Upper lobe of left lung (tissue), 6 donors: ENCODE measurements at places on chromosomes 4 and X. TPM values are rescaled to one million over a fixed set of nuclear protein-coding genes. Genes with fewer than 3 reads are reported as not detected.

DNA sequence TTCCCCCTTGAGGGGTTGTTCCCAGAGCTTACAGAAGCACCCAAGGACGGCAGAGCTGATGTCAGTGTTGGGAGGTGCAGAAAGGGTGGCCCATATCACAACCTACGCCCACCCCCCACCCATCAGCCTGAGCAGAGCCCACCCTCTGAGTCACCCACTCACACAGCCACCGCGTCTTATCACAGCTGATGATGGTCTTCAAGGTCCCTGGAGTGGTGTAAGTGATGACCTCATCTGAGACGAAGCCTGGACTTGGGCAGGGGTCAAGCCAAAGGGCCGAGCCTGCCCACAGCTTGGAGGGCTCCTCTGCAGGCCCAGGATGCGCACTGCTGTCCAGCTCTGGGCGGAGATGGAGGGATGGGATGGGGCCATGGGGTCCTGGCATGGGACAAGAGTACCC lies 3.0 kb upstream of the HTRA3 start:
- no peak for DNase-seq

Gene FAM184B
- 0.78 TPM for total RNA-seq

- DNase-seq = no peak
Measured at GRCh38 chr4:53007024-53007423, 144.9 kb downstream of the RASL11B start.

Gene IL1RAPL1
- total RNA-seq = 0.09 TPM

Gene TCEAL7
- not detected for total RNA-seq

DNA sequence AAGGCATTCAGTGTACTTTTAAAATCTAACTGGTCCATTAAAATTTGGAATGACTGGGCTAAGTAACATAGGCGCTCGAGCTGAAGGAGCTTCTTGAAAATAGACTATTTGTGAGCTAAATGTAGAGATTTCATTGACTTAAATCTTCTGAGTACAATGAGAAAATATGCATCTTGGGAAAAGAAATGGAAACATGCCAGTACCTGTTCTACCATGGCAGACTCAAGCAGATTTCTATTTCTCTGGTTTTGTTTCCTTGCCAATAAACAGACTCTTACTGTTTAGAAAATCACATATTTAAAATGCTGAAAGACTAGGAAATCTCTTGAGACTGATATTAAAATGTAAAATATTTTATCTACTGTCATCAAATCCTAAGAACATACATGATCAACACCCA lies 678.1 kb downstream of the FAT4 start:
- no peak for DNase-seq

- DNase-seq = no peak
Measured at GRCh38 chr4:121227341-121227792, 63.2 kb upstream of the TNIP3 start.

DNA sequence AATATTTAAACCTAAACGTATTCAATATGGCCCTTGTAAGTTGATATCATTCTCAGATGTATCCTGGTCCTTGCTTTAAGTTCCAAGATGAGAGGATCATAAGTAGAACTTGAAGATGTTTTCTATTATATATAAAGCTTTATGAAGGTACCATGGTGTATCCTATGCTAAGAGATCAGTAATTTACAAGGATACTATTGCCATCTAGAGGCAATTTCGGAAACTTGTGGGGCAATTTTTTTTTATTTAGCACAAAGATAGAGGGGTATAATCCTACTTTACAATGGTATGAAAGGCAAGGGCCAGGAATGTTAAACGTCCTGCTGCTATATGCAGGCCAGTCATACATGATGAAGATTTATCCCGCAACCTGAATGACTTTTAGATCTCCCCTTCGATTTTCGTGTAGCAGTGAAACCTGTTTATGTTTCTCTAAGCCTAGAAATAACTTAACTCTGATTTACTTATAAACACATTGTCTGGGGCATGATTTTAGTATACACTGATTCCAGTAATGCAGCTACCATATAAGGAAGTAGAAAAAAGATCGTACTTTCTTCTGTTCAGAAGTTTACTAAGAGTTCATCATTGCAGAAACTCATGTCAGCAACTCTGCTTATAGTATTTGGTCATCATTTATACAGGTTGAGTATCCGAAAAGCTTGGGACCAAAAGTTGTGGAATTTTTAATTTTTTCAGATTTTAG lies 2.6 kb downstream of the SLC25A31 start:
- DNase-seq = no peak

- DNase-seq = no peak
Measured at GRCh38 chr4:122827879-122828601, 1.4 kb downstream of the FGF2 start.

Gene BEND2
- not detected for total RNA-seq

Gene SLC10A4
- 0.89 TPM for total RNA-seq

Gene TMSB4X
- total RNA-seq = 3,493 TPM

DNA sequence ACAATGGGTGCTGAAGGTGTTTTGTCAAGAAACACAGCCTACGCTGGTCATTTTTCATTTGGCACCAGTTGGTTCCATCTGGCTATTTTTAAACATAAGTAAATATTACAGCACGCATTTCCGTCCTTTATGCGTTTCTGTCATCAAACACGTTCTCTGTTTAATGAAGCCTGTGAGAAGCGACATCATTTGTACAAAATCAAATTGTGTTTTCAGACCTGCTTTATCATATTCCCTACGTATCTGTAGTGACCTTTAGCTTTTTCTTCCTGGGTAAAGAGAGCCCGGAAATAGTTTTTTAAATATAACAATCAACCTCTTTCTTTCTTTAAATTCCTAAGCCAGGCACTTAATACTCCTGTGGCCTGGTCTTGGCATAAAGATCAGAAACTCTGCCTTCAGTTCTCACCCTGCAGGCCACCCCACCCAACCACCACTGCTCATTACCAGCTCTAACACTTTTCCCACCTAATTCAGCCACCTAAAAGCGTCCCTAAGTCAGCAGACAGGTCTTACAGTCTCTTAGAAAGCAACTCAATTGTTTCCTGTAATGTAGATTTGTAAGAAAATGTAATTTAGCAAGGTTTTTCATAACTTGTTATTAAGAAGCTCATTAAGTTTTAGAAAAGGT lies 30.4 kb downstream of the ACSL1 start:
- DNase-seq = no peak

DNA sequence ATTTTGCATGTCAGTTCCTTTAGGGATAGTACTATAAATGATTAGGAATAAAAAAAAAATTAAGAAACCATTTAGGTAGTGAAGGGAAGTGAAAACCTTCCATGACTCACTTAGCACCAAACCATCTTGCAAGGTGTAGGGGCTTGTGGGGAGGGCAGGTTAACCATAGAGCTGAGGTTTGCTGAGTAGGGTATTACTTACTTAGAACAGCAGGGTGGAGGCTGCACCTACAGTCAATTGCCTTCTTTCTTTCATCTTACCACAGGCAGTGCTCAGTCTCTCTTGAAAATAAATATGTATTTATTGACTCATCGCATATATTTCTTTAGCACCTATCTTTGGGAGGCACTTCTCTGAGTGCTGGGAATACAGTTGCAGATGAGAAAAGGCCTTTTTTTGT lies 104.9 kb upstream of the GIMD1 start:
- DNase-seq = no peak

Gene TLL1
- 7.1 TPM for total RNA-seq

GRCh38 chrX:79366556-79366872 lies 620 bp downstream of the ITM2A start:
- no peak for DNase-seq

DNA sequence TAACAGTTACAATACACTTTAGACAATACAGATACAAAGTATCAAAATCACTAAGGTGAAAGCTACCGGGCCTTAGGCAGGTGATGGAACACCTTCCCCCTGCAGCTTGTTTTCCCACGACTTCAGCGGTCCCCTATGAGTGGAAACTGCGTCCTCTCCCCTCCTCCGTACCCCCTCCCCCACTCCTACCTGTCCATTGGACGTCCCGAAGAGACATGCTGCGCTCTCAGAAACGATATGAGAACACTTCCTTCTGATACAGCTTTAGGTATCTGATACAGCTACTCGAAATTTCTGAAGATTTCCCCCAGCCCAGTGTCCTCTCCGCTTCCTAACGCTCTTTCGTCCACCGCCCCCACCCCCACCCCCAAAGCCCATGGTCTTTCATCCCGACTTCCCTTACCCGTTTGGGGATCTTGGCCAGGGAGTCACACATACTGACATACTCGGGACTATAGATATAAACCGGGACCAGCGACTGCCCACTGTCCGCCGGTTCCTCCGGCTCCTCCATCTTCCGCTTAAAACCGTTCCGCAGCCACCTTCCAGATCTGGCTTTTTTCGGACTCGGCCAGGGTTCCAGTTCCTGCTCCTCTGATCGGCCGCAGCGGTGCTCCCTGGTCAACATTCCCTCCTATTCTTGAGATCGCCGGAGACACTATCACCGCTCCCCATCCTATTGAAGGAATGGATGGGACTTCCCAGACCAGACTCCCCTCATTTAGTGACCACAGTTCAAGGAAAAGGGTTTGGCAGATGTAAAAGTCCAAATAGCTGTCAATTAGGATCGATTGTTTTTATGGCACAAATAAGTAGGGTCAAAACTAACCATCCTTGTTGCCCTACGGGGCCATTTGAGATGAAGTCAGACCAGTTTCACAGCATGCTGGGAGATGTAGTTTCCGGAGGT lies at the start of gene HDAC8:
Gene HDAC8, minus strand, starts transcription at position 596 of the 910 bp plus-strand sequence. Its CDS starts 82 bp downstream, at position 514.
- DNase-seq = peak; percentile 58

Gene ITM2A
- total RNA-seq = 56.9 TPM

Gene PLXNB3
- total RNA-seq = 21.0 TPM

DNA sequence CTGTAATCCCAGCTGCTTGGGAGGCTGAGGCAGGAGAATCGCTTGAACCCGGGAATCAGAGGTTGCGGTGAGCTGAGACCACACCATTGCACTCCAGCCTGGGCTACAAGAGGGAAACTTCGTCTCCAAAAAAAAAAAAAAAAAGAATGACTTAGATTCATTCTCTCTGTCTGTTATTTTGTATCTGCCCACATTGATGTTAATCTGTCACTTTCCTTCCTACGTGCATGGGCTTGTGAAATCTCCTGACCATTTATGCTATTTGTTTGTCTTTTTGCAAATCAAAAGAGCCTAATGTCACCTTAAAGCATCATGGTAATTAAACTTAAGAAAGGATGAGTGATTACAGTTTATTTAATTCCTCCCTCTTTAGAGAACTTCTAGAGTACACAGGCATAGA lies 27.4 kb downstream of the GAB1 start:
- no peak for DNase-seq

- DNase-seq = no peak
Measured at GRCh38 chr4:16745009-16745635, 153.3 kb downstream of the LDB2 start.

Gene GAB1
- total RNA-seq = 54.3 TPM

GRCh38 chr4:26238778-26239679 lies 81.8 kb upstream of the RBPJ start:
- DNase-seq = no peak

GRCh38 chr4:11769434-11769833 lies 340.7 kb upstream of the HS3ST1 start:
- DNase-seq = no peak

Gene HPGDS
- 11.4 TPM for total RNA-seq

Gene JCHAIN
- 134 TPM for total RNA-seq

- DNase-seq = no peak
Measured at GRCh38 chr4:184437565-184438265, 36.6 kb downstream of the IRF2 start.

DNA sequence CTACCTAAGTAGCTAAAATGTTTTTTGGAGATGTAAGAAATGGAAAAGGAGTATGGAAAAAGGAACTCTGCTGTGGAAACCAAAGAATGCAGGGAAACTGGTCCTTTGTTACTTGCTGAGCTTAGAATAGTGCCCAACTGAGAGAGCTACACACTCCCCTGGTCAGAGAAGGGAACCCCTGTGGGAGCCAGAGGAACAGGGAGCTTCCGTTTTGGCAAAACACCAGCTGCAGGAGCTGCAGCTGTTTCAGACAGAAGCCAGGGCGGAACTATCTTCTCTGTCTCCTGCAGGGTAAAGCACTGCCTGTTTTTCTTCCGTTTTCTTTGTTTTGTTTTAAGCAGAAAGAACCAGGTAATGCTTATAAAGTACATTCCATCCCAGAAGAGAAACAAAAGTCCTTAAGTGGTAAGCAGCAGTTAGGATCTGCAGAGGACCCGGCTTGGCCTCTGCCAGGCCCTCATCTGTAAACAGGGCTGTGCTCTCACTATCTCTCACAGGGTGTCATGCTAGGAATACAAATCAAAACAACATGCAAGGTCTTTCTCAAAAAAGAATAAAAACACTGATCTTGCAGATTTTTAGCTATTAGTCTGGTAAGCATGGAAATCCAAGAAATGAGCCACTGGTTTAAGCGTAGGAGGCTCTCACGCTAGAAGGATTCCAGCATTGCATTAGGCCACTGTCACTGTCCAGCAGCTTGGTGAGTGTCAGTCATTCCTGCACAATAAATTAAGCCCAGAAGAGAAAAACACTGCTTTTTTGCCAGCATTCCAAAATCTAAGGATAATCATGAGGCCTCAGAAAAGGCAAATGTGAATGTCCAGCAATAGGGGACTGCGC lies 76.1 kb downstream of the CHST7 start:
- no peak for DNase-seq

- no peak for DNase-seq
Measured at GRCh38 chr4:73615613-73616012, 4.6 kb downstream of the RASSF6 start.

Gene RBMXL3
- not detected for total RNA-seq

- no peak for DNase-seq
Measured at GRCh38 chr4:19580095-19580494, 671.6 kb upstream of the SLIT2 start.

DNA sequence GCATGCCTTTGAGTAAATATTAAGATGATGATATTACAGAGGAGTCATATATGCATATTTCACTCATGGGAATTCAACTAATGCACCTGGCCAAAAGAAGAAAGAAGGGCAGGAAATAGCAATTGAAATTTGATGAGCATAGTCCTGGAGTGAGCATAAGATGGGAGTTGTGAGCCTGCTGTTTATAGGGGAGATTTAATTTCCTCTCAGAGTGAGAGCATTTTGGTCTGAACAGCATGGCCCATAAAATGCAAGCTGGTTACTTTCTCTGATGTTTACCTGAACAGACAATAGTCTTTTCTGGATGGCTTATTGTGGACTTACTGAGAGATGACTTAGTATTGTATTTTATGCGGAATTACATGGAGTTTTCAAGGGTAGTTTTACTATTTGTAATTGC lies 53.6 kb downstream of the FHIP1A start:
- no peak for DNase-seq

DNA sequence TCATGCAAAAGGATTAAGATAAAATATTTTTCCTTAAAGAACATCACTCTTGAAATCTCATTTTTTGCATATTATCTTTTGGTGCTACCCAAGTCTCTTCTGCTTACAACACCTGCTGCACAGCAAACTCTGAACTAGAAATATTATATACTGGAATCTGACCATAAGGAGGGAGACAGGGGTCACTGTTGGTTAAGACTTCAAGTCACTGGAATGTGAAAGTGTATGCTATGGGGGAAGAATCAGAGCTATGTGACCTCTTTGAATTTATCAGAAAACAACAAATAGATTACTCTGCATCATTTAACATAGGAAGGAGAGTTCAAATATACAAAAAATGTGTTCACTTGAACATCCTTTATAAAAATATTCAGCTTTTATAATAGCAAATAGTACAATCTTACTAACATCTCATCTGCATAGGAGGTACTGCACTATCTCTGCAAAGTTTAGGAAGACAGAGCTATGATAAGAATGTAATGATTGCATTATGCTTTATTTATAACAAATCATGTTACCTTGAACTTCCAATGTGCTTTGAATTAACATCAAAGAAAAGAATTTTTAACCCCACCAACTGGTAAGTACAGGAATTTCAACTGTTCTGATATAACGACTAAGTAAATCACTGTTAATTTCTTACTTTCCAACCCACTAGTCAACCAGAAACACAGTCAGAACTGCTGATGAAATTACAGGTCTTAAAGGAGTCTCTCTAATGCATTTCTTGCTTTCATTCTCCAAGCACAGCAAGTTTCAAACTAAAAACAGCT lies 69.8 kb downstream of the ZNF827 start:
- no peak for DNase-seq
